ENCODE measurements at places on chromosomes 7 and 10.

- peak; percentile 92 for DNase-seq
Measured at GRCh38 chr10:87846023-87846422, 17.3 kb downstream of the KLLN start.

DNA sequence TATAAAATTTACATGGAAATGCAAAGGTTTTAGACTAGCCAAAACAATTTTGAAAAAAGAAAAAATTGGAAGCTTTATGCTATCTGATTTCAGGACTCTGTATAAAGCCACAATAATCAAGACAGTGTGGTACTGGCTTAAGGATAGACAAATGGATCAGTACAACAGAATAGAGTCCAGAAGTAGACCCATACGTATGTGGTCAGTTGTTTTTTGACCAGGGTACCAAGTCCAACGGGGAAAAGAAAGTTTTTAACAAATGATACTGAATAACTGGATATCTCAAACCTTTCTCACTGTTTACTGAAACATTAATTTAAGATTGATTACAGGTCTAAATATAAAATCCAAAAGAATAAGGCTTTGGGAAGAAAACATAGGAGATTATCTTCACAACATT lies 79.7 kb downstream of the PODXL start:
- no peak for DNase-seq

GRCh38 chr10:22258471-22258870 lies 40.7 kb upstream of the EBLN1 start:
- no peak for DNase-seq

DNA sequence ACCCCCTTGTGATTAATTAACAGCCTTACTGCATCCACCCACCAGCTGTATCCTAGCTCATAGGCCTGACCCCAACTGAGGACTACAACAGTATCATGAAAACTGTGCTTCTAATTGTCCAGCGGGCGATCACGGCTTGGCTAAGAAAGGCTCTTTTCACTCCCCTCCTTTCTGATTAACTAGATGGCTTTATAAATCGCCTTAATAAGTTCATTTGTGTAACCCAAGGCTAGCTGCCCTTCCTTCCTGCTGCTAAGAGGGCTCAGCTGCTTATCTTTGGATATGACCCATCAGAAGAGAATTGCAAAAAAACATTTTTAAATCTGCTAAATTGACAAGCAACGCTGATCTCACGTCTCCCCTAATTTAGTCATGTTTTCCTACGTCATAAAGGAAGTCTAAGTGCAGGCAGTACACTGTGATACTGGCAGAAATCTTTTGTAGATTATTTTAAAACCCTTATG lies 163.0 kb upstream of the LAMB4 start:
- peak; percentile 82 for DNase-seq

DNA sequence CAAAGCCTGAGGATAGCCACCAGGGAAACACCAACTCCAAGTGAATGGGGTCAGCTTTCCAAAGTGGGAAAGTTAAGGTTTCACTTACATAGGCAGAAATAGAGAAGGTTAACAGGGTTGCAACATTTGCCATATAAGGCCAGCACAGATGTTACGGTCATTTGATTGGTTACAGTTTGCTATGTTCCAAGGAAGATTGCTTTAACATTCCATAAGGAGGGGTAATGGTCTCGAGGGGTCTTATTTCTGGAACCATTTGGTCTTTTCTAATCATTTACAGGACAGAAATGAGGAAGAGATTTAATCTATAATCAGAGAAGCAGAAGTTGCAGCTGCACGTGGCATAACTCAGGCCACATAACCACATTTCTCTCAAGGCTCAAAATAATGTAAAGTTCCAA lies 679.4 kb upstream of the C7orf33 start:
- DNase-seq: no peak

GRCh38 chr7:14960721-14961120 lies 58.2 kb upstream of the DGKB start:
- DNase-seq: no peak

Measured in cardiac fibroblast (primary cell).